ENCODE measurements at places on chromosomes 2 and 18. TPM values are rescaled to one million over a fixed set of nuclear protein-coding genes. Genes with fewer than 3 reads are reported as not detected.
A peak's percentile ranks its signal among the peaks of the same experiment; 100 is the strongest.

- H3K27me3 ChIP-seq = no peaks in the 10 kb centered on the region
- no peak overlapping the region for H3K4me3 ChIP-seq
- no peaks in the 10 kb centered on the region for H3K4me1 ChIP-seq
- DNase-seq = no peak
- no peaks in the 10 kb centered on the region for H3K36me3 ChIP-seq
Measured at GRCh38 chr18:30343090-30343489, 699.5 kb downstream of the DSC3 start.

GRCh38 chr2:233053928-233054784 is 6.0 kb upstream of the INPP5D start:
- H3K4me3 ChIP-seq = no peak overlapping the region
- peaks cover 2% of the 10 kb centered on the region for H3K4me1 ChIP-seq
- no peaks in the 10 kb centered on the region for H3K36me3 ChIP-seq
- no peak overlapping the region for H3K27ac ChIP-seq
- no peaks in the 10 kb centered on the region for H3K27me3 ChIP-seq

GRCh38 chr2:134406736-134407135 is 152.9 kb downstream of the MGAT5 start:
- peaks cover 46% of the 10 kb centered on the region for H3K4me1 ChIP-seq
- no peaks in the 10 kb centered on the region for H3K27me3 ChIP-seq
- no peak overlapping the region for H3K4me3 ChIP-seq
- no peak overlapping the region for H3K27ac ChIP-seq
- no peak for DNase-seq

DNA sequence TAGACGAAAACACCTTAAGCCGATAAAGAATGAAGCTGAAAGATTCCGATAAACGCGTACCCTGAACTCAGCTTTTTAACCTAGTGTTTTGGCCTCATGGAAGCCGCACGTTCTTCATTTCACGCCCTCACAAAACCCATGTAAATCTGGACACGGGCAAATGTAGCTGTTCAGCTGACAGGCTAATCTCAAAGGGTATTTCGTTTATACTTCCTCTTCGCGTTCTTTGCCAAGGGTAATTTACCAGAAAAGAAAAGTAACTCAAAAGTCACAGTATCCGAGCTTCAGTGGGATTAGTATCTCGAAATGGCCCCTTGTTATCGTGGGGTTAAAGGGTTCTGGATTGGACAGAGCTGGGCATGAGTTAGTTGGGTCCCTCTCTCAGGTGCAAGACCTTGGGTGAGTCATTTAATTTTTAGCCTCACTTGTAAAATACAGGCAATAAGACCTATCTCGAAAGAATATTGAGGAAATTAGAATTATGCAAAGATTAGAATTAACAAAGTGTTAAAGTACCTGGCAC is 22.0 kb upstream of the STPG4 start:
- DNase-seq = no peak
- H3K4me1 ChIP-seq = peaks cover 24% of the 10 kb centered on the region
- H3K36me3 ChIP-seq = no peaks in the 10 kb centered on the region
- H3K4me3 ChIP-seq = peak overlapping the region; percentile 82

GRCh38 chr2:25402477-25402876 is 60.8 kb upstream of the DNMT3A start:
- no peak for DNase-seq
- H3K27ac ChIP-seq = no peak overlapping the region
- no peaks in the 10 kb centered on the region for H3K27me3 ChIP-seq
- no peaks in the 10 kb centered on the region for H3K36me3 ChIP-seq
- no peak overlapping the region for H3K4me3 ChIP-seq

DNA sequence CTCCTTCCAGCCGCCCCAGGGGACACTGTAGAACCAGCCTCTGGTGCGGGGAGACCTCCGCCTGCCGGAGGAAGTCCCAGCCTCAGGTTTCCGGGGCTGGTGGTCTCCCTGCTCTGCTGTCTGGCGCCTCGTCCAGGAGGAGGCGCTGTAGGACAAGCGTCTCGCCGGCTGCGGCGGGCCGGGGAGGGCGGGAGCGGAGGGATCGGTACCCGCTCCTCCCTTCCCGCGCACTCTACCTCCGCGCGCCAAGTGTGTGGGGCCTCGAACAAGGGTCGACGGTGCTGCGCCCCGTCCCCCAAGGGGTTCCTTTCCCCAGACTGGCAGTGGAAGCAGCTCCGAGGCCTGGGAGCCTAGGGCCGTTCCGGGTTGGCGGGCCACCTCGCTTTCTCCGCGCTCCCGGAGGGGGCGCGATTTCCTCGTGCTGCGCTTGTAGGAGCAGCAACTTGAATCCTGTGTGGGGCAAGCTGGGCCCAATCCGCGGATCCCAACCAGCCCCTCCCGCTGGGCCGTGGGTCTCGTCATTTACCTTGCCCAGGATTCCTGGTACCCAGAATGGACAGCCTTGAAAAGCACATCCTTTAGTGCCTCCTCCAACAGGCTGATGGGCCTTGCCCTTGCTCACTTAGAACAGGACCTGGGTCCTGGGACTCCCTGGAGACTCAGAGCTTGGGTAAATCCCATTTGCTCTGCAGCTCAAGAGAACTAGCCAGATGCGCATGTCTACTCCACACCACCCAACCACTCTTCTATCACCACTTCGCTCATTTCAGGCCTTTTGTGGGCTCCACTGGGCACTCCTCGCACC is 10.6 kb upstream of the HOXD4 start:
- H3K27ac ChIP-seq = peak overlapping the region; percentile 37
- DNase-seq = no peak
- H3K4me3 ChIP-seq = peak overlapping the region; percentile 49
- no peaks in the 10 kb centered on the region for H3K36me3 ChIP-seq
- H3K4me1 ChIP-seq = peaks cover 22% of the 10 kb centered on the region
- peaks cover 48% of the 10 kb centered on the region for H3K27me3 ChIP-seq

IL18RAP gene
- total RNA-seq = 11.3 TPM

GRCh38 chr2:240428245-240428644 is 7.2 kb upstream of the GPC1 start:
- H3K27me3 ChIP-seq = peaks cover 3% of the 10 kb centered on the region
- no peak for DNase-seq
- H3K4me1 ChIP-seq = no peaks in the 10 kb centered on the region
- no peaks in the 10 kb centered on the region for H3K36me3 ChIP-seq

DNA sequence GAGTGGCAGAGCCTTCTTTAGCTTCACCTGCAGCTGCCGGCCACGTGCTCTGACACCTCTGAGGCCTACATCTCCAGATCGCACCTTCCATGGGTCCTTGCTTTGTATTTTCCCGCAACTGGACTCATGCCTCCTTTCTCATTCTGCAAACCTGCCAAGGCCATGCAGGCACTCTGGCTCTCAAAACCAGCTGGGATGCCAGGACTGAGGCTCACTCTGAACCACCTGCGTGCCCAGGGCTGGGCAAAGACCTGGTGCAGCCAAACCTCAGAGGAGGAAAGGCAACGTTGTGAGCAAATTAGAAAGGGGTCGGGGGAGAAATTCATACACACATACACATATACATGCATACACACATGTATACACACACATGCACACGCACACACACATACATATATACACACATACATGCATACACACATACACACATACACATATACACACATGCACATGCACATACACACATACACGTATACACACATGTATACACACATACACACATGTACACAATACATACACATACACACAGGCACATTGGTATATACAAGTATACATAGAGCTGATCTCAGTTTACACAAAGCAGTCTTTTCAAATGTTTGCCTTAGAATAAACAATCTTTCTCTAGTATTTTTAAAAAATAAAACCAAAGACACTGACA is 125.2 kb downstream of the RTP5 start:
- no peak overlapping the region for H3K4me3 ChIP-seq
- peaks cover 35% of the 10 kb centered on the region for H3K27me3 ChIP-seq
- H3K36me3 ChIP-seq = no peaks in the 10 kb centered on the region
- H3K4me1 ChIP-seq = no peaks in the 10 kb centered on the region
- no peak overlapping the region for H3K27ac ChIP-seq

RUFY4 gene
- not detected for total RNA-seq

L3MBTL4 gene
- 2.0 TPM for total RNA-seq

TCF23 gene
- not detected for total RNA-seq

KHK gene
- 1.2 TPM for total RNA-seq

DNA sequence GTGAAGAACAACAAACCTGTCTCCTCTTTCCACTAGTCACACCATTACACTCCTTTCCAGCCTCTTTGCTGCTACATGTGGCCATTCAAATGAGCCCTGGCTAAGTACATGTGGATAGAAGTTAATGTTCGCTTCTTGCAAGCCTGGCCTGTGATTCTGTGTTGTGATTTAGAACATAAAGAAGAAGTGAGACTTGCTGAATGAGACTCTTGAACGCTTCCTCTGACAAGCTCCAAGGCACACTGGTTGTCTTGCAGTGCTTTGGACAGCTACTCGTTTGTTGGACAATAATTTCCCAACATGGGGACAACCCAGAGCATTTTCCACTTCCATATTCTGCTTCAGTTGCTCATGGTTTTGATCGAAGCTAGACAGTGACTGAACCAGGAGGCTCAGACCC is 57.3 kb downstream of the CCDC74A start:
- no peak for DNase-seq
- H3K4me1 ChIP-seq = no peaks in the 10 kb centered on the region

- no peaks in the 10 kb centered on the region for H3K36me3 ChIP-seq
- no peaks in the 10 kb centered on the region for H3K27me3 ChIP-seq
- no peak for DNase-seq
- peaks cover 17% of the 10 kb centered on the region for H3K4me1 ChIP-seq
- peak overlapping the region; percentile 48 for H3K27ac ChIP-seq
Measured at GRCh38 chr18:56139372-56139771, 499.0 kb downstream of the TXNL1 start.

DNA sequence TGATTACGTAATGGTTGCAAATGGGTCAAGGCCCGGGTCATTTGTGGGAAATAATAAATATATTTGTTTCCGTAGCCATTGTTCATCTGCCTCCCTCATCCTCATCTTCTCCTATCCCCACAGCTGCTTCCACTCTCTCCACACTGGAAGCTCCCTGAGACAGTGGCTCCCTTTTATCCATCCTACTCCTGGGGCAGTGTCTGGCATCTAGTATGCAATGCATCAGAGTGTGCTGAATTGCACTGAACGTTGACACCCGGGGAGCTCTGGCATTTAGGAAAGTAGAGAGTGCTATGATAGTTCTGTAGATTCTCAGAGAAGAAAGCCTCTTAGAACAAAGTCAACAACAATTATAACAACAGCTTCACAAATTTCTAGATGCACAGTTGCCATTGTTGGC is 45.5 kb upstream of the NAB1 start:
- no peak overlapping the region for H3K4me3 ChIP-seq
- H3K4me1 ChIP-seq = no peaks in the 10 kb centered on the region
- no peak overlapping the region for H3K27ac ChIP-seq
- H3K27me3 ChIP-seq = no peaks in the 10 kb centered on the region

DNA sequence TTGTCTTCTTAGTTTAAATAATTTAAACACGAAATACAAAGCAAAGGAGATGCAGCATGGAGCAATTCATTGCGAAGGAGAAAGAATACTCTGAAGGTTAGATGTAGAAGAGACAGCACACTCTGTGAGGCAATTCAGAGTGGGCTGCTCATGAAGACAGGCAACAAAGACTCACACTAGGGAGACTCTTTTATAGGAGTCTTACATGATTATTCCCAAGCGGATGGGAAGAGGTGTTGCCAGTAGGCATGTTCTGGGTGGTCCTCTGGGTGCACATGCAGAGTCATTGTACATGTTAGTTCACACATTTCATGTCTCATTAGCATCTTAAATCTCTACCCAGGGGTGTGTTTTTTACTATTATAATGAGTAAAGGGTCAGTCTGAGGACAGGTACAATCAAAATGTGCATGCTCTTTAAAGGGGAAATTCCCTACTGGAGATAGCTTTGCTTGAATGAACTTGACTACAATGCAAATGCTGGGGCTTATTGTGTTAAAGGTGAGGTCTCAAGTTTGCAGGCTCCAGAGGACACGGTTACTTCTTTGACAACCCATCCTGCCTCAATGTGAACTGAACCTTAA is 275.5 kb downstream of the CDH19 start:
- H3K4me3 ChIP-seq = no peak overlapping the region
- H3K27ac ChIP-seq = no peak overlapping the region
- H3K36me3 ChIP-seq = no peaks in the 10 kb centered on the region
- no peaks in the 10 kb centered on the region for H3K27me3 ChIP-seq
- H3K4me1 ChIP-seq = no peaks in the 10 kb centered on the region

DNA sequence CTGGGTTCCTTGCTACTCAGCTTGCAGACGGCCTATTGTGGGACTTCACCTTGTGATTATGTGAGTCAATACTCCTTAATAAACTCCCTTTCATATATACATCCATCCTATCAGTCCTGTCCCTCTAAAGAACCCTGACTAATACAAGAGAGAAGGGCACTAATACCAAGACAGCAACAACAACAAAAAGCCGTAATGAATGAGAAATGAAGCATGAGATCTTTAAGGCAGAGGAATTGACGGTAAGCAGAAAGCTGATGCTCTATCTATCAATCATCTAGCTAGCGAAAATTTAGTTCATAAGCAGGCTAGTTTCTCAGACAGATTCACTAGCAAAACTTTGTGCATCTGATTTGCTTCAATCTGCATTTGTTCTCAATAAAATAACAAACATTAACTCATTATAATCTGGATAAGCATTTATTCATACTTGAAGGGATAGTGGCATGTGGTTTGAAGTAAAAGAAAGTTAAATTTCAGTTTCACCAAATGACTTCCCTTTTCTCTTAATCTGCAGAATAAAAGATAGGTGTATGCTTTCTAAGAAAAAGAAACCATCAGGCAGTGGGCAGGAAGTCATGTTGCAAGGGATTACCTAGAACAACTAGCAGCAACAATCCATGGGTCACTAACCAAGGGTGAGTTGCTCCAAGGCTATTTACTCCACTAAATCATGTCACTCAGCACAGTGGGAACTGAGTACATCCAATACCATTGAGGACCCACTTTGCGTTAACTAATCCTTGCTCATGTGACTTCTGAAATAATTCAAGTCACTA is 376.5 kb downstream of the TMEM182 start:
- no peaks in the 10 kb centered on the region for H3K27me3 ChIP-seq
- no peak overlapping the region for H3K4me3 ChIP-seq
- no peak for DNase-seq
- H3K4me1 ChIP-seq = no peaks in the 10 kb centered on the region
- H3K27ac ChIP-seq = no peak overlapping the region

DNA sequence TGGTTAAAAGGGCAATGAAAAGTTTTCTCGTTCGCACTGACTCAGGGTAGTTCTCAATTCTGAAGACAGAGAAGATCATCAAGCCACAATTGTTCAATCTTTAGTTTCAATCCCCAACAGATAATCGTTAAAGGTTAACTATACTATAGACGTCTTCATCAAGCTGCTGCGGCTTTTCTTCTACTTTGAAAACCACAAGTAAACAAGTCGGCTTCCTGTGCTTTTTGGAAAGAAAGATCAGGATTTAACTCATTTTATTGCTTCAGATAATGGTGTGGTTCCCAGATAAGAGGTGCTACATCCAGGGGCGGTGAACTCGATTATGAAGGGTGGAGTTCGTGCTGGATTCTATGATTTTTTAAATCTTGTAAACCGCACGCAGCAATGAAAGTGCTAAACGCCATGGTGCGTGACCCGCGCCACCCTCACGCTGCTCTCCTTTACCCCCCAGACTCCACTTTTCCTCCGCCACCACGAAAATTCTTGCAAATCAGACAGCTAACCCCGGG is 545 bp upstream of the CDCA7 start:
- peak overlapping the region; percentile 76 for H3K27ac ChIP-seq
- DNase-seq = no peak
- H3K4me1 ChIP-seq = peaks cover 22% of the 10 kb centered on the region
- H3K4me3 ChIP-seq = peak overlapping the region; percentile 68

Data from esophagus muscularis mucosa (tissue), 4 donors.